ENCODE measurements at places on chromosomes 4 and X. TPM values are rescaled to one million over a fixed set of nuclear protein-coding genes. Genes with fewer than 3 reads are reported as not detected.

The TRAM1L1 gene
- total RNA-seq = 0.66 TPM

The MAOA gene
- total RNA-seq = 0.40 TPM

The ARMCX1 gene
- 0.51 TPM for total RNA-seq

The SYN1 gene
- 0.19 TPM for total RNA-seq

The BEX1 gene
- total RNA-seq = not detected
